ENCODE measurements at places on chromosomes 12 and 14. TPM values are rescaled to one million over a fixed set of nuclear protein-coding genes. Genes with fewer than 3 reads are reported as not detected.
A peak's percentile ranks its signal among the peaks of the same experiment; 100 is the strongest.

DNA sequence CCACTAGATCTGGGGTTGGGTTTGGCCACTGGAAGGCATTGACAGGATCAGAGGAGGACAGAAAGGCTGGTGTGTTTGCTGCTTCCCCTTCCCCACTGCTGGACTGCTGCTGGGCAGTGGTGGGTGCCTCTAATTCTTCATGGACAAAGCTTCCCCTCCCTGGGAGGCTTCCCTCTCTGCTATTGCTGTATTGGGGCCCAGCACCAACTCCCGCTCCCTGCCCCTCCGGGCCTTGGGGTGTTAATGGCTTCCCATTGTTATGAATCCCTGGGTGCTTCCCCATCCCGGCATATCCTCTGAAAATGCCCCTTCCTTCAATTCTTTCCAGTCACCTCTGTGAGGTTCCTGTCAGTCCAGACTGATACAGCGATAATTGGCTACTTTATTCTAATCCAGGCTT, 310.2 kb downstream of the GLT1D1 start:
- DNase-seq: no peak

DNA sequence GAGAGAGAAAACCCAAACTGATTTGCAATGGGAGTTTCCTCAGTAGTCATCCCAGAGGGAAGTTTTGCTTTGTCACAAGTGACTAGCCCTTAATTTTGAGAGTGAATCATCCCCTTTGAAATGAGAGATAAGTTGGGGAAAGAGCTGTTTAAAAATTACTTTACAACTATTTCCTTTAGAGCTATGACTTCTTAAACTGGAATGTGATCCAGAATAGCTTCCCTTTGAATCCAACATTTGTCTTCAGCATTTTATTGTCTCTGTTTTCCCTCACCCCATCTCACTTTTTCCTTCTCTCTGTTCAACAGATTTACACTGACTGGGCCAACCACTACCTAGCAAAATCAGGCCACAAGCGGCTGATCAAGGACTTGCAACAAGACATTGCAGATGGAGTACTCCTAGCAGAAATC, 109.3 kb downstream of the NAV3 start:
- DNase-seq: peak; percentile 39

DNA sequence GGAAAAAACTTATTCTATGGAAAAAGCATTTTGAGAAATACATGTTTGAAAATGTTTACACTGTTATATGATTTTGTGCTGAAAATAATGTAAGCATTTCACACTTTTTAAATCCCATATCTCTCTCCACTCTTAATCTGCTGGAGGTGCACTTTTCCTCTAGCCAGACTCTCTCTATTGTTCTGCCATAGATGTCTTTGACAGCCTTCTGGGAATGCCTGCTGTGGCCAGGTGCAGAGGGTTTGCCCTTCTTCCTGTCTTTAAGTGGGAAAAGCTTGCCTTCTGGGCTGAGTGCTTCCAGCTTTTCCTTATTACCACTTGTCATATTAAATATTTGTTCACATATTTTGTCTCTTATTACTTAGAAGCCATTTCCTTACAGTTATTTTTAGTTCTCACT, 60.1 kb upstream of the PPM1H start:
- DNase-seq: no peak

Gene CIROP
- total RNA-seq: not detected

- DNase-seq: peak; percentile 87
These were observed 58.6 kb downstream of the TSPAN9 start for GRCh38 chr12:3135522-3136461.

- no peak for DNase-seq
These were observed 10.3 kb downstream of the TESPA1 start for GRCh38 chr12:54974279-54974678.

Gene DUSP6
- total RNA-seq: 57.8 TPM

- no peak for DNase-seq
These were observed 581.2 kb downstream of the LRFN5 start for GRCh38 chr14:42187846-42188245.

DNA sequence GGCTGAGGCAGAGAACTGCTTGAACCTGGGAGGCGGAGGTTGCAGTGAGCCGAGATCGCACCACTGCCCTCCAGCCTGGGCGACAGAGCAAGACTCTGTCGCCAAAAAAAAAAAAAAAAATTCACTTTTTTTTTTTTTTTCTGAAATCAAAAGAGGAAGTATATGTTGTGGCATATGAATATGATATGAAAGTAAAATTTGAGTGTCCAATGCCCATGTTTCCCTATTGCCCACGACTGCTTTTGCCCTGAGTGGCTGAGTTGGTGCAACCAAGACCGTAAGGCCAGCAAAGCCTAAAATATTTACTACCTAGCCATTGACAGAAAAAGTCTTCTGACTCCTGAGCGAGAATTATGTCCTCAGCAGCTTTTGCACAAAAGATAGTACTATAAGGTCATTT, 101.7 kb upstream of the PARP11 start:
- no peak for DNase-seq

- no peak for DNase-seq
These were observed 15.4 kb upstream of the DCD start for GRCh38 chr12:54663603-54664002.

DNA sequence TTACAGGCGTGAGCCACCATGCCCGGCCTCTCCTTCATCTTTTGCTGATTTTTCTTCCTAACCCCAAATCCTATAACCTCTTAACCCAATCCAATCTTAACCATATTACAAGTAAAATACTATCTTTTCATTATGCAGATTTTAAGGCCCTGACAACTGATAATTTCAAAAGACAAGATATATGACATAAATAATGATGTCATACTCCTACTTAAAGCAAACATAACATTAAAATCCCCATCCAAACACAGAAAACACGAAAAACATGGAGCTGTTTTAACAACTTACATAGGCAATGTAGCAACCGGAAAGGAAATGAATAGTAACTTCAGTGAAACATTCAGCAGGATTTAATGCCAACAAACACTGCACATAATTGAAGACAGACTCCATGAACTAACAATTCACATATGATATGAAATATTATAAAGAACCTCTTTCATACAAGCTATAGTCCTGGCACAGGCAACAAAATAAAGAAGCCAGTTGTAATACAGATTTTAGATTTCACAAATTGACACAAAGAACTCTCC, 21.5 kb downstream of the USP44 start:
- peak; percentile 91 for DNase-seq

Gene MYBPC1
- 398 TPM for total RNA-seq

- DNase-seq: no peak
These were observed 7.9 kb upstream of the HOXC13 start for GRCh38 chr12:53930591-53931255.

GRCh38 chr12:79841878-79842265, 93.0 kb downstream of the PPP1R12A start:
- no peak for DNase-seq

Gene ANKS1B
- total RNA-seq: 10.7 TPM

Gene ARHGAP9
- total RNA-seq: 5.0 TPM

DNA sequence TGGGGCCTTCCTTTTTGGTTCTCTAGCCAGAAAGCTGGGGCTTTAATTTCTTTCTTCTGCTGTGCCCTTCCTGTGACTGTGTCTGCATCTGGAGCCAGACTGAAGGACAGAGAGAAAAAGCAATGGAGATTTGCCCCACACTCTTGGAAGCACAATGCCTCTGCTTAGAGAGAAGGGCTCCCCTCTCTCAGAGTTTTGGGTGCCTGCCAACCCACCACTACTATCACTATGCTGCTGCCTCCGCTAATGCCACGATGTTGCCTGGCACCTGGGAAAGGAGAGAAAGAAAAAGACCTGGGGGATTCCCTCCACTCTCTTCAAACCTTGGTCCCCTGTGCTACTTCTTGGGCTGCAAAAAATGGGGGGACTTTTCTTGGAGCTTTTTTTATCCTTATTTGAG, 52.6 kb downstream of the TMEM260 start:
- DNase-seq: no peak

Gene SLC10A1
- not detected for total RNA-seq

DNA sequence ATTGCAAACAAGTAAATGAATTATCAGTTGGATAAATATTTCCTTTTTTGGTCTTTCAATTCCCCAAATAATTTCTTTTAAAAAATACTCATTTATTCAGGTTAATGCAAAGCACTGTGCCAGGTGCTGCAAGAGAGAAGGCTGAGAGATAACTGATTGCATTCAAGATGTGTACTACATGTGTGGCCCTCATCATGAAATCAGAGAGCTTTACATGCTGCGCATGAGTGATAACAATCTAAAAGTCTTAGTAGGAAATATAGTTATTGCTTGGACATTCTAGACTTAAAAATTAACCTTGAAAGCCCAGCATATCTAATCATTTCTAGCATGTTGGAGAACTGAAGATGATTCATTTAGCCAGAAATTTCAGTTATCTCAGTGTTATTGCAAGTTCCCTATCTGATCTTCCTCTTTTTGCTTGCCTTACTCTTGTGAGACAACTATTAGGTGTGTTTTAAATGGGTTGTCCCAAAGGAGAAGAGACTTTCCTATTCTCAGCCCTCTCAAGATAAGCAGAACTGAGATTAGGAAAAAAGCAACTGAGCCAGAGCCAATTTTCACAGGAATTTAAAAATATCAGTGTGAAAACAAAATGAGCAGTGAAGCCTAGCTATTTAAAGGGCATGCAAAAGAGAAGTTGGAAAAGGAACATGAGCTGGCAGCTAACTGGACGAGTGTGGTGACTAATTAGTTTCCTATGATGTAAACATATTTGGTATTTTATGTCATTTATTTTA, 60.9 kb downstream of the PLEKHA5 start:
- peak; percentile 23 for DNase-seq

GRCh38 chr12:54560374-54560858, 11.0 kb downstream of the PDE1B start:
- DNase-seq: peak; percentile 89

DNA sequence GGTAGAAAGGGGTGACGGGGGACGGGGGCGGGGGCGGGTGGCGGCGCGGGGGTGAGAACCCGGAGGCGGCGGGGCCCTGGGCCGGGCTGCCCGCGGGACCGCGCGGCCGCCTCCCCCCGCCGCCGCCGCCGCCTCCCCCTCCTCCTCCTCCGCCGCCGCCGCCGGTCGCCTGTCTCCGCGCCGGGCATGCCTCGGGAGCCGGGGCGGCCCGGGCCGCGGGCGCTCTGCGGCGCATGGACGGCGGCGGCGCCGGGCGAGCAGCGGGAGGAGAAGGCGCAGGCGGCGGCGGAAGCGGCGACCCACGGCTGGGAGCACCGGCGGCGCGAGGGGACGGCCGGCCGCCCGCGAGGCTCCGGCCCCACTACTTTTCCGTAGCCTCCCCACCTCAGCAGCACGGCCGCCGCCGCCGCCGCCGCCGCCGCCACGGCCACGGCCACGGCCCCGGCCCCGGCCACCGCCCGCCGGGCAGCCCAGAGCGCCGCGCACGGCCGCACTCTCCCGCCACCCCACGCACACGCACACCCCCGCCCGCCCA, at the start of gene NPAS3:
TSS of gene NPAS3 (plus strand) at position 161 of the 535 bp plus-strand sequence.
- DNase-seq: no peak

Gene ARHGEF40
- 37.2 TPM for total RNA-seq

Data from skin of body (tissue), 3 donors.